ENCODE measurements at places on chromosomes 6 and 20.

GRCh38 chr20:46709055-46709458 lies 392 bp upstream of the SLC2A10 start:
- DNase-seq: peak; percentile 40

GRCh38 chr20:36479938-36480337 lies 61.4 kb upstream of the MYL9 start:
- peak; percentile 57 for DNase-seq

GRCh38 chr6:90369024-90369519 lies 72.4 kb upstream of the BACH2 start:
- peak; percentile 88 for DNase-seq

GRCh38 chr6:82957868-82958245 lies 107.8 kb downstream of the UBE3D start:
- no peak for DNase-seq

Measured in GM23338 (cell line).